Dermis blood vessel endothelial cell (primary cell): ENCODE measurements at places on chromosomes 4 and X. TPM values are rescaled to one million over a fixed set of nuclear protein-coding genes. Genes with fewer than 3 reads are reported as not detected.
A peak's percentile ranks its signal among the peaks of the same experiment; 100 is the strongest.

GRCh38 chr4:3491681-3492405 is 28.7 kb downstream of the DOK7 start:
- DNase-seq = no peak

Gene SOWAHB
- under 0.01 TPM in 1 of 2 replicates, not detected in the other for total RNA-seq

GRCh38 chr4:168877511-168878491 is 132.3 kb downstream of the CBR4 start:
- DNase-seq = peak; percentile 43

Gene HSD17B13
- not detected in 2 replicates for total RNA-seq

DNA sequence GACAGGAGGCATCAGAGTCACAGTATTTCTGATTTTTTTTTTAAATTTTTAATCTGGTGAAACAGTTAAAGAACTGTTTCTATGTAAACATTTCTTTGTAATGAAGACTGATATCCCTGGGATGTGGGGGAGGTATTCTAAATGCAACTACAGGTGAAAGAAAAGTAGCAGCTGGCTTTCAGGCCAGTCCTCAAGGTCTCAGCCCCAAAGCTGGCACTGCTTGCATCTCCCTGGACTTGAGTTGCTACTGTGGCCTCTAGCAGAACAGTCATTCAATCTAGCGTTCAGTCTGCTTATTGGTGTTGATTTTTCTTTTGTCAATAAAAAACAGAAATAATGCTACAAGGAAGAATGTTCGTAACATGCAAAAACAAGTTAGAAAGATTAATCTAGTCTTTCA is 4.9 kb downstream of the MBNL3 start:
- DNase-seq = no peak

DNA sequence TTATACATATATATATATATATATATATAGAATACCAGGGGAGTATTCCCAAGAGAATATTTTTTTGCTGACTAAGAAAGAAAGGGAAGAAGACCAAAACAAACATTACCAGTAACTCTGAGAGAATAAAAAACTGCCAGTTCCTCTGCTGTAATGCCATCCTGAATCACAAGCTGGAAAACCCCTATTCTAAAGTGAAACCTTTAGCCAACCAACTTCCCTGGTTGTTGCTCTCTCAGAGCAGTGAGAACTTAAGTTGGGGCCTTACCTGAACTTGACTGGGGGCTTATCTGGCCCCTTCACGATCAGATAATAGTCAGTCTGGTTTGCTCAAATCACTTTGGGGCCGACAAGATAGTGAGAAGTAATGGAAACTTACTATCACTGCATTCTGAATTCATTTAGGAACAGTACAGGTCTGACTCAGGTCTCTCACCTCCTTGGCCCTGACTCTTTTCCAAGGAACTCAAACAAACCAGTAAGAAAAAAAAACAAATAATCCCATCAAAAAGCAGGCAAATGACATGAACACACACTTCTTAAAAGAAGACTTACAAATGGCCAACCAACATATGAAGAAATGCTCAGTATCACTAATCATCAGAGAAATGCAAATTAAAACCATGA is 62.5 kb downstream of the CD40LG start:
- DNase-seq = peak; percentile 14

- DNase-seq = peak; percentile 89
Measured at GRCh38 chr4:89800527-89801103, 36.3 kb downstream of the SNCA start.

DNA sequence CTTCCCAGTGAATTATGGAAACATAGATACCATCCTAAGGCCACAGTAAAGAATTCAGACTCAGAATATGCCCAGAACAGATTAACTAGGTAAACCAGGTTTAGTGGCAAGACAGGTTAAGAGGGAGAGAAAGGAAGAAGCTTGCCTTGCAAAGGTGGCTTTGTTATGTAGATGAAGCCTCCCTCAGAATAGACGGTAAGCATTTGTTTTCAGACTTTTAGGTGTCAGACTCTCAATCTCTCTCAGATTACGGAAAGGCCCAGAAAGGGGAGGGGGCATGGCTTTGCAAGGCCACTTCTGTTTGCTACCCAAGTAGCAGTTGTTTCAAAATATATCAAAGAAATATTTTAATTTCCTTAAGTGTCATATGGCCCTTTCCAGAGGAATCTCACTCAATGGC is 457.1 kb upstream of the BOD1L1 start:
- DNase-seq = no peak
